ENCODE measurements at places on chromosomes 2 and 18.
A peak's percentile ranks its signal among the peaks of the same experiment; 100 is the strongest.

DNA sequence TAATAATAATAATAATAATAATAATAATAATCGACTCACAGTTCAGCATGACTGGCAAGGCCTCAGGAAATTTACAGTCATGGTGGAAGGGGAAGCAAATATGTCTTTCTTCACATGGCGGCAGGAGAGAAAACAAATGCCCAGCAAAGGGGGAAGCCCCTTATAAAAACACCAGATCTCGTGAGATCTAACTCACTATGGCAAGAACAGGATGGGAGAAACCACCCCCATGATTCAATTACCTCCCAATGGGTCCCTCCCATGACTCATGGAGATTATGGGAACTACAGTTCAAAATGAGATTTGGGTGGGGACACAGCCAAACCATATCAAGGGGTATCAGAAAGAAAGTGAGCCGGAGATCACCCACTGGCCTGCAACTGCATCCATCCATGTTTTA, 40.5 kb upstream of the PAPOLG start:
- peak; percentile 28 for DNase-seq

DNA sequence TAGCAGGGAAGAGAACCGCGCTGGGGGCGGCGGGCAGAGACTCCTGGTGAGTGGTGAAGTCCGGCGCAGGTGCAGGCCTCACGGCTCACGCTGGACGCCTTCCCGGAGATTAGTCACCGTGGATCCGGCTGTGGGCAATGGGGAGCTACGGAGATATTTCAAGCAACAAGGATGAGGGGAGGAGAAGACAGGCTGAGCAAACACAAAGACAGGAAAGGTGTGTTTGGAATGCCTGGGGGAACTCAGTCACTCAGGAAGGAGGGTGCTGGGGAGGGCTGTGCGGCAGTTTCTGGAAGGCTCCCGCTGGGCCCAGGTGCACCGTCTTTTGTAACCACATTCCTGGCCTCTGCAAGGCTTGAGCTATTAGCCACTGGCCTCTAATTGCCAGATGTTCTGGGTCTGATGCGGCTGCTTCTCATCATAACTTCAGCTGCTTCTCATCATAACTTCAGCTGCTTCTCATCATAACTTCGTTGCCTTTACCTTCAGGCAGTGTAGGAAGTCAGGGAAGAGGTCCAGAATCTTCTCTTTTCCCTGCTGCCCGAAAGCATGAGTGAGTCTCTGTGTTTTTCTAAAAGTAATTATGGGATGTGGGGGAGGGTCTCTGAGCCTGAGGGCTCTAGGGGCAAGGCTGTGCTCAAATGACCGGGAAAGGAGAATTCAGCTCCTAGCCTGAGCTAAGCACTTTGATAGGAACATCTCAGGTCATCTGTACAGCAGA, 118.9 kb downstream of the PXDN start:
- DNase-seq = no peak

DNA sequence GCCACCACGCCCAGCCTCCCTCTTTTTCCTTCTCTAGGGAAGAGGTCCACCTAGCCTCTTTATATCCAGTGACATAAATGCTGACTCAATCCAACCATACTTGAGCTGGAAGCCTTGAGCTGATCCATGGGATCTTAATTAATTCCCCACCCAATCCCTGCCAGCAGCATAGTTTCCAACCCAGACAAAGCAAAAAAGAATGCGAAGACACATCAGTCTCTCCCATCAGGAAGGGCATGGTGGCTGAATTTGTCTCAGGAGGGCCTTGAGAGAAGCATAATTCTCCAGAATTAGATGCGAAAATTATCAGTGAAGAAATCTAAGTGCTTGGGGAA, 22.5 kb downstream of the CASP10 start:
- no peak for DNase-seq

GRCh38 chr2:201366146-201366545, 9.0 kb upstream of the FLACC1 start:
- no peak for DNase-seq

GRCh38 chr2:145569108-145569507, 1049.2 kb upstream of the ZEB2 start:
- DNase-seq = no peak

- no peak for DNase-seq
Observed at GRCh38 chr18:22153428-22153827, 16.0 kb upstream of the GATA6 start.

GRCh38 chr2:43778233-43778632, 4.4 kb downstream of the DYNC2LI1 start:
- DNase-seq = no peak
